ENCODE measurements at places on chromosomes 4 and X. TPM values are rescaled to one million over a fixed set of nuclear protein-coding genes. Genes with fewer than 3 reads are reported as not detected.

MPP1 gene
- 47.3 TPM for total RNA-seq

XPNPEP2 gene
- total RNA-seq: 2.5 TPM

LRCH2 gene
- total RNA-seq: 6.5 TPM

PPID gene
- total RNA-seq: 6.8 TPM

NOX1 gene
- total RNA-seq: not detected

ATOH1 gene
- not detected for total RNA-seq

DNA sequence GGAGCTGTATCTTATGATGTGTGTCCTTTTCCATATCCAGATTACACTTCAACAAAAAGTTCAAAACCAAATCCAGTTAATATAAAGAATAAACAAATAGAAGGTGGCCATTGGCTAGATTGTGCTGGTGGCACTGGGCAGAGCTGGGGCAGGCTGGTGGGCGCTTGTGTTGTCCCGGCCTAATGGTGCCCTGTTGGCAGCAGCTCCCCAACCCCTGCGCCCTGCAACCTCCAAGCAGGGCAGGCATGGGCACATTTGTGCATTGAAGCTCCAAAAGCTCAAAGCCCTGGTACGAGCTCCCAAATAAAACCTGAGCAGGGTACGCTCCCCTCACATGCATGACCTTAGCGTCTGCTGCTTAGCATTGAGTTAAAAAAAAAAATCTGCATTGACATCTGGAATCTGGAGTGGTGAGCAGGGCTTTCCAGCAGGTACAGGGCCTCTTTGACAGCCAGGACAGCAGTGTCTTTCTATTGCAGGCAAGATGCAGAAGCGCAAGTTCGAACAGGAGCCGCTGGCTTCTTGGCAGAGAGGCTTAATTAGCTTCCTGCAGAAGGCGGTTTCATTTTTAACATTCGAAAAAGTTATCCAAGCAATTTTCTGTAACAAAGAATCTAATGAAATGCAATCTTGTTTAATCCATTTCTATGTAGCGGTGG, 25.9 kb upstream of the NYX start:
- no peaks in the 10 kb centered on the region for H3K36me3 ChIP-seq
- no peak for DNase-seq
- H3K4me3 ChIP-seq: no peak overlapping the region
- no peaks in the 10 kb centered on the region for H3K27me3 ChIP-seq

DNA sequence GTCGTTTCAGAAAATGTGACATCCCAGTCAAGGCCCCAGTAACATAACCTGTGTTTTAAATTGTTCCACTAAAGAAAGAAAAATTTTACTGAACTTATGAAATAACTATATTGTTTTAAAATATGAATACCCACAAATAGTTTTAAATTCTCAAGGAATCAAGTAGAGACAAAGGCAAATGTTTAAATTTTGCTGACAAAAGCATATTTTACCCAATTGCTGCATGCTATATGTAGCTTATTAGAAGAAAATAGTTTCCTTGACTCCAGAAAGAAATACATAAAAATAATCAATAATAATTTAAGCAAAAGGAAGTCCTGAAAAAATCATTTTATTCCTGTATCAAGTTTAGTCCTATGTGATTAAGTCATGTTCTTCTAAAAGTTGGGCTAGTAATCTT, 481.3 kb upstream of the ADGRL3 start:
- no peaks in the 10 kb centered on the region for H3K36me3 ChIP-seq
- H3K27me3 ChIP-seq: no peaks in the 10 kb centered on the region

GRCh38 chr4:25190407-25190806, 30.2 kb upstream of the SEPSECS start:
- no peaks in the 10 kb centered on the region for H3K4me1 ChIP-seq
- no peak overlapping the region for H3K4me3 ChIP-seq
- H3K27me3 ChIP-seq: no peaks in the 10 kb centered on the region
- no peak for DNase-seq

DNA sequence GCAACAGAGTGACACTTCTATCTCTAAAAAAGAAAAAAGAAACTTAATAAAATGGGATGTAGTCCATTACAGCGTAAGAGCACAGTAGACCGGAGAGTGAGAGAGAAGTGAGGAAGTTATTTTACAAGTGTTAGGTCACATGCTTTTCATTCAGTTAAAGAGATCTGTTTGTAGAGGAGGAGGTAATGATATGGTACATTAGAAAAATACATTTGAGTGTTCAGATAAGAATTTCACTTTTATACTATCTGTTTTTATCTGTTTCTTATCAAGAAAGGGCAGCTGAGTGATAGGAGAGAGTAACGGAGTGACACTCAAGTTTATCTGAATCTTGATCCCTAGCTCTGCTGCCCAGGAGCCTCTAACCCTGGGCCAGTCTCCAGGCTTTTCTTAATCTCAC, 38.9 kb downstream of the FNIP2 start:
- peaks cover 24% of the 10 kb centered on the region for H3K4me1 ChIP-seq
- H3K27me3 ChIP-seq: no peaks in the 10 kb centered on the region
- no peaks in the 10 kb centered on the region for H3K36me3 ChIP-seq

- H3K36me3 ChIP-seq: no peaks in the 10 kb centered on the region
- no peak for DNase-seq
Observed at GRCh38 chrX:117607561-117607960, 509.0 kb downstream of the KLHL13 start.

- no peaks in the 10 kb centered on the region for H3K27me3 ChIP-seq
- no peak for DNase-seq
- no peaks in the 10 kb centered on the region for H3K36me3 ChIP-seq
- H3K4me3 ChIP-seq: no peak overlapping the region
- H3K27ac ChIP-seq: no peak overlapping the region
Observed at GRCh38 chr4:144715230-144715629, 69.3 kb downstream of the HHIP start.
